ENCODE measurements at places on chromosomes 3 and 15. TPM values are rescaled to one million over a fixed set of nuclear protein-coding genes. Genes with fewer than 3 reads are reported as not detected.

GOLGA8A gene
- 11.2 TPM for total RNA-seq

CLEC3B gene
- 0.43 TPM for total RNA-seq

CCDC39 gene
- under 0.01 TPM for total RNA-seq

ALDH1L1 gene
- total RNA-seq = 3.9 TPM

PLSCR5 gene
- total RNA-seq = not detected

RTP4 gene
- 2.6 TPM for total RNA-seq

IGF1R gene
- 42.2 TPM for total RNA-seq

ASB14 gene
- not detected for total RNA-seq

INSYN1 gene
- total RNA-seq = under 0.01 TPM

IL16 gene
- 0.32 TPM for total RNA-seq

PRR23C gene
- total RNA-seq = not detected

CTXN2 gene
- not detected for total RNA-seq

TRIM59 gene
- total RNA-seq = 29.6 TPM

RAB6B gene
- total RNA-seq = 0.86 TPM

CCR1 gene
- total RNA-seq = under 0.01 TPM

SLC28A2 gene
- total RNA-seq = not detected

TLR9 gene
- total RNA-seq = not detected

CCDC32 gene
- 20.7 TPM for total RNA-seq

ARGFX gene
- not detected for total RNA-seq

CATSPER2 gene
- 0.86 TPM for total RNA-seq

FBXW12 gene
- not detected for total RNA-seq

VILL gene
- total RNA-seq = 4.3 TPM

CPLX3 gene
- not detected for total RNA-seq

RAD18 gene
- 11.9 TPM for total RNA-seq

FEZF2 gene
- total RNA-seq = not detected

CCDC54 gene
- total RNA-seq = not detected

SLC9C1 gene
- total RNA-seq = not detected

NR1I2 gene
- total RNA-seq = under 0.01 TPM

NEK11 gene
- 7.7 TPM for total RNA-seq

SLC12A6 gene
- total RNA-seq = 12.6 TPM

TRIM42 gene
- total RNA-seq = not detected

ANKRD63 gene
- total RNA-seq = not detected

SOX14 gene
- total RNA-seq = not detected

SCAANT1 gene
- not detected for total RNA-seq

ITIH3 gene
- total RNA-seq = 8.2 TPM

KBTBD13 gene
- not detected for total RNA-seq

CASR gene
- total RNA-seq = not detected

All from fibroblast of villous mesenchyme (primary cell).